Activated naive CD4-positive, alpha-beta T cell treated with anti-CD3 and anti-CD28 coated beads, Interleukin-2, amount 10 ng/mL, durations not matched to agents 7 days and 5 days (primary cell): ENCODE measurements at places on chromosomes 13 and 19.

DNA sequence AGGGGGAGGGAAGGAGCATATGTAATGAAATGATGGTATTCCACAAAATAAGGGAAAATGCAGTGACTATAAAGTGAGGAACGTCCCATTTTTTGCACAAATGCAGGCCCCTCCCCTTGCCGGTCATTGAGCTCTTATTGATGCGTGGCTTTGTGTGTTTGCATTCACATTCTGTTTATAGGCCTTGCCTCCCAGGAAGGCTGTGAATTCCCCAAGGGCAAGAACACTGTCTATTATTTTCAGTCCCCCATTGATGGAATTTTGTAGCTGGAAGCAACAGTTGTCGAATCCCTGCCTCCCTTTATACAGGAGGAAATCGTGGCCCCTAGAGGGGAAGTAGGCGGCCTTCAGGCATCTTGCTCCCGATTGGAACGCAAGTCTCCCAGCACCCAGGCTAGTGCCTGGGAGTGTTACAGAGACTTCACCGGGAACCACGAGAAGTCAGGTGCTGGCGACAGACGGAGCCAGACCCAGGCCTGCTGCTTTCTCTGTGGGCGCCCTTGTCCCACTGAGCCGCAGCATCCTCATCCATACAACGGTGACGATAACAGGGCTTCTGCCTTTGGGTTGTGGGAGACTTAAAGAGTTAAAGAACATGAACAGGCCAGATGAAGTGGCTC lies 6.9 kb downstream of the SBSN start:
- DNase-seq: no peak

- no peak for DNase-seq
These were observed 15.5 kb upstream of the DCLK1 start for GRCh38 chr13:36146511-36147269.

DNA sequence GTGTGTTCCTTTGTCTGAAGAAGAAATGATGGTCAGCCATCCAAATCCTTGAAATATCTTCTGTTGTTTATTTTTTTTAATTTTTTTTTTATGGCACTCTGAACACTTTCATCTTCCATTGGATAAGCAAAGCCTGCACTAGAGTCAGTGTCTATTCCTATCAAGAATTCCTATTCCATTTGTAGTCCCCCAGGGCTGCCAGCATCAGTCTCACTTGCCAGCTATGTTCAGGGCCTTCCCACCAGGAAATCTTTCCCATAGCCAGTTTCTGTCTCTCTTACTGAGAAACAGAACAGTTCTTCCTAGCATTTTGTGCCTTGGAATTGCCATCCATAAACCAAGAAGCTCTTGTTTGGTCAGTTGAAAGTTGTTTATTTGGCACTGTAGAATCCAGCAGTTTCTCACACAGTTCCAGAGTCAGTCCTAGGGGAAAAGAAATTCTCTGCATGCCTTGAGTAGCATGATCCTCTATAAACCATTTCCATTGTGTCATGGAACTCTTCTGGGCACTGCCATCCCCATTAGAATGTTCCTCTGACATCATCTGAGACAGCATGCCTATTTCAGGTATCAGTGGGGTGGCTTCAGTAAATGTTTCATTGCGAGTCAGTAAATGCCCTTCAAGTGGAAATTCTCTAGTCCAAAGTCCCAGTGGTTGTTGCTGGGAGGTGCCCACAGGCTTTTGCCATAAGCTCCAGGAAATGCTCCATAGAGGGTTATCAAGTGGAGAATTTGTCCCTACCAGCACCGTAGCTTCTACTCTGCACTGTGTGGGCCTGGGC lies 18.7 kb upstream of the SPRYD7 start:
- no peak for DNase-seq

DNA sequence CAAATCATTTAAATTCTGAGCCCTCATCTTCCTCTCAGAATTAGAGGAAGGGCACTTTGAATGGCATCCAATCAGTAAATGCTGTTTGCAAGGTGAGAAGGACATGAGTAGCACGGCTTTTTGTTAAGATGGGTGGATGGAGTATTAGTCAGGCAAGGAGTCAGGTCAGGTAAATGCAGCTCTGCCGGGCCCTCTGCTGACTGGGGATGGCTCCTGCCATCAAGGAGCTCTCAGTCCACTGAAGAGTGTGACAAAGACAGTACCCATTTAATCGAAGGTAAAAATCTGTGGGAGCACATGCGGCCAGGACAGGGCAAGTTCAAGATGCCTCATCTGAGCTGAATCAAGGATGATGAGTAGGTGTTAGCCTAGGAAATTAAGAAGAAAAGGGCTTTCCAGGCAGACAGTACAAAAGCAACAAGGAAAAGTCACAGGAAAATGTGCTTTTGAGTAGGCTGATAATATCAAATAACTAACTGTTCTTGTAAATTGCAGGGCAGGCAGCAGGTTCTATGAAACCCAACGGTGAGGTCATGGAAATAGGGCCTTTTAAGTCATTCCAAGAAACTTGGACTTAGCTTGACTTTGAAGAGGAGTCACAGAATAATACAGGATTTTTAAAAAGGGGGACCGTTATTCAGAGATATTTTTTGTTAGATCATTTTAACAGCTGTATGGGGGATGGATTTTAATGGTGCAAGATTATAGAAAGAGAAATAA lies 670.5 kb upstream of the ARGLU1 start:
- no peak for DNase-seq

- DNase-seq: no peak
These were observed 61.1 kb upstream of the KPNA3 start for GRCh38 chr13:49853535-49853934.

GRCh38 chr19:16266586-16266942 lies 58.1 kb upstream of the KLF2 start:
- peak; percentile 86 for DNase-seq

- DNase-seq: no peak
These were observed 16.9 kb downstream of the SMARCA4 start for GRCh38 chr19:10977742-10978092.

DNA sequence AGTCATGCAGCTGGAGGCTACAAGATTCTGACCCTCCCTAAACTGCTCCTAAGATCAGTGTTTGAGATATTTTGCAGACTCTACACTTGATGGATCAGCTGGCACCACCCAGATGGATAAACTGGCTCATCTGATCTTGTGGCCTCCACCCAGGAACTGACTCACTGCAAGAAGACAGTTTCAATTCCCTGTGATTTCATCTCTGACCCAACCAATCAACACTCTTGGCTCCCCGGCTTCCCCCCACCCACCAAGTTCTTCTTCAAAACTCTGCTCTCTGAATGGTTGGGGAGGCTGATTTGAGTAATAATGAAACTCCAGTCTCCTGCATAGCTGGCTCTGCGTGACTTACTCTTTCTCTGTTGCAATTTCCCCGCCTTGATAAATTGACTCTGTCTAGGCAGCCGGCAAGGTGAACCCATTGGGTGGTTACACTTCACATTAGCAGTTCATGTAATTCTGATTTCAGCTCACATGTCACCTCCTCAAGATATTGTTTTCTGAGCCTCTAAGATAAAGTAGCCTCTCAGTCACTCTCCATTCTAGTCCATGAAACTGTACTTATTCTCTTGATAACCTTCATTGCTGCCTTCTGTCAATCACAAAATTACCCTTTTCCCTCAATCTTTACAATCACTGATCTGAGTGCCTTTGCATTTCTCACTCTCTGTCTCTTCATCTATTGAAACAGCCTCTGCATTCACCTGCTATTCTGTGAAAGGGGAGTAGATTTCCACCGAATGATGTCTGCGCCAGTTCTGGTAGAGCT lies 9.9 kb upstream of the FPR3 start:
- DNase-seq: peak; percentile 45

DNA sequence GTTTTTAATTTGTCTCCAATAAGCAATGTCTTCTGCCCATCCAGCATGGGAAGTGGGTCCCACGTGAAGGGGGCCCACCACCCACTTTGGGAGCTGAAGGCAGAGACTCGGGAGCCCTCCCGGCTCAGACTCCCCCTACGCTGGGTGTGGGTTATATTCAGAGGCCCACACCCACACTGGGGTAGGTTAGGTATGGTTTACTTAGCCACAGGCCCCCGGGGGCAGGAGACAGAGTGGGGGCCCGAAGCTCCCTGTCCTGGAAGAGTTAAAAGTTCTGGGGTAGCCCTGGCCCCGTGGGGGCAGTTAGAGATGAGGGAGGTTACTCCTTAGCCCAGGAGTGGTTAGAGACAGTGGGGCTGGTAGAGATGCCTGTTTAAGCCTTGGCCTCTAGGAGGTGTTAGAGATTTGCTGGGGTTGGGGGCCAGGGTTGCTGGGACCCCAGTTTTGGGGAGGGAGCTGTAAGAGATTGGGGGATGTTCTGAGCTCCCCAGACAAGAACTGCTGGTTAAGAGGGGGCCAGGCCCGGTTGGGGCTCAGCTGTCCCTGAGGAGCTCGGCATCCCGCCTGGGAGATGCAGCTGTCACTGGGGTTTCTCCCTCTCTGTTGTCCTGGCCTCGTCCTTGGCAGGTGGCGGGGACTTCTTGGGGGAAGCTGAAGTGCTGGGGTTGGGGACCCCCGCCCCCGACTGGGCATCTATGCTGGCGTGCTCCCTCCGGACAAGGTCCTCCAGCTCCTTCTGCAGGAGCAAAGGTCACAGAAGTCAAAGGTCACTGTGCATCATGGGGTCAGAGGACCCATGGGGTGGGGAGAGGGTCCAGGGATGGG lies 712 bp upstream of the RINL start:
- DNase-seq: peak; percentile 30

GRCh38 chr19:17755977-17756670 lies 4.8 kb downstream of the FCHO1 start:
- peak; percentile 62 for DNase-seq

DNA sequence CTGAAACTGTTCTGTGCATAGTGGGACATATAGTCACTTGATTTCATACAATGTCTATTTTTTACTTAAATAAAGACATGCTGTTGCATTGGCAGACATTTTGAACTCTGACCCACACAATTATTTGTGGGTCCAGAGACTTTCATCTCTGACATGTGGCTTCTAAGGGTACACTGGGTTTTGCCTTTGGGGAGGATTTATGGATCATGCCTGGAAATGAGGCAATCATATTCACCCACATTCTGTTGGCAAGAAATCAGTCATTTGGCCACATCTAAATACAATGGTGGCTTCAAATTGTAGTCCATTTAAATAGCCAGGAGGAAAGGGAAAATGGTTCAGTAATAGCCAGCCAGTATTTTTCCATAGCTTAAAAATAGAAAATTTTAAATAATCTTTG lies 238.3 kb upstream of the KLF12 start:
- DNase-seq: no peak

DNA sequence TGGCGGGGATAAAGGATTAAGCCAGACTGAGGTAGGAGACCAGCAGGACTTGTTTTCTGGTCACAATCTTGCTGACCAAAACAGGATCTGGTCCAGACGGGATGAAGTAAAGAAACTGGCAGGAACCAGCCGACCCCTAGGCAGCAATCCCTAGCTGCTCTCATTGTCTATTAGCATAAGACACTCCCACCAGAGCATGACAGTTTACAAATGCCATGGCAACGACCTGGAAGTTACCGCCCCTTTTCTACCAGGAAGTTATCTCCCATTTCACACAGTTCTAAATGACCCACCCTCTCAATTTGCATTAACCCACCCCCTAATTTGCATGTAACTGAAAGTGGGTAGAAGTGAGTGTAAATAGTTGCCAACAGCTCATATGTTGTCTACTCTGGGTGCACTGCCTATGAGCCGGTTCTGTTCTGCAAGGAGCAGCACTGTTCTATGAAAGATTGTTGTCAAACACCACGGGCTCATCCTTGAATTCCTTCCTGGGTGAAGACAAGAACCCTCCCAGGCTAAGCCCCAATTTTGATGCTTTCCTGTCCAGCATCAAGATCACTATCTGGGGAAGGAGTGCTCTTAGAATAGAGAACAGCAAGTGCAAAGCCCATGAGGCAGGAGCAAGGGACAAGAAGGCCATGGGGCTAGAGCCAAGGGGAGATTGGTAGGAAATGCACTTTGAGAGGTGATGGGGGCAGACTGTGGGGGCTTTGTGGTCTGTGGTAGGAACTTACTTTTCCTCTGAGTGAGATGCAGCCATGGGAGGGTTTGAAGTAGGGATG lies 13.9 kb upstream of the FBXO27 start:
- no peak for DNase-seq

- DNase-seq: no peak
These were observed 26.4 kb upstream of the VSTM2B start for GRCh38 chr19:29499261-29499920.

- DNase-seq: no peak
These were observed 158.6 kb downstream of the ZNF536 start for GRCh38 chr19:30530751-30531150.

DNA sequence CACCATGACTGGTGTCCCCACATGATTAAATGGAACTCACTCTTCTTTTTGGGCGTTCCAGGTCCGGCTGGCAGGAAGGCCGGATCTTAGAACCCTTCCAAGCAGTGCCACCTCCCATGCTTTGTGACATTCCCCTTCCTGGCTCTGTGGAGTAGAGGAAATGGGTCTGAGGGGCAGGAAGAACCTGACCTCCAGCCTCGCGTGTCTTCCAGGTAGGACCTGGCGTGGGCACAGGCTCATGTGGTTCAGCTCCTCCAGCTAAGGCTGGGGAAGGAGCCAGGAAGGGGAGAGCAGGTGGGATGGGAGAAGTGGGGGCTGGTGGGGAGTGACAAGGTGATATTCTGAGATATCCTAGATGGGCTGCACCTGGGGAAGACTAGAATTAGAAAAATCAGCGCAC lies 2.1 kb downstream of the TMEM255B start:
- no peak for DNase-seq
